Activated naive CD4-positive, alpha-beta T cell treated with anti-CD3 and anti-CD28 coated beads, Interleukin-2, amount 10 ng/mL, durations not matched to agents 7 days and 5 days (primary cell): ENCODE measurements at places on chromosomes 4 and X.

- no peak for DNase-seq
These were observed 2.8 kb downstream of the SORCS2 start for GRCh38 chr4:7195141-7195515.

GRCh38 chr4:56310401-56311125 lies 76.7 kb downstream of the AASDH start:
- DNase-seq = no peak

DNA sequence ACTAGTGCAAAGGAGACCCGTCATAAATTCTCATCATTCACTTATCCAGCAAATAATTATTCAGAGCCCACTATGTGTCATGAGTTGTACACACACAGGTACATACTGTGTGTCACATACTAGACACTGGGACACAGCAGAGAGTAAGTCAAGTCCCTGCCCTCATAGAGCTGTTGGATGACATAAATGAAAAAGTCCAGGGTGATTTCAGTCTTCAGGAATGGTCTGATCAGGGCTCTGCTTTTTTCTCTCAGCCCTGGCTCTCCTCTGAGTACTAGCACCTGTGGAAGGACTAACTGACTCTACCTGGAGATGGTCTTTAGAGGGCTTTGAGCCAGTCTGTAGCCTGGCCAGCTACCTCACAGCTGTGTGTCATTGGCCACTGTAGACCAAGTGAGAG lies 198.0 kb upstream of the LEF1 start:
- DNase-seq = no peak

DNA sequence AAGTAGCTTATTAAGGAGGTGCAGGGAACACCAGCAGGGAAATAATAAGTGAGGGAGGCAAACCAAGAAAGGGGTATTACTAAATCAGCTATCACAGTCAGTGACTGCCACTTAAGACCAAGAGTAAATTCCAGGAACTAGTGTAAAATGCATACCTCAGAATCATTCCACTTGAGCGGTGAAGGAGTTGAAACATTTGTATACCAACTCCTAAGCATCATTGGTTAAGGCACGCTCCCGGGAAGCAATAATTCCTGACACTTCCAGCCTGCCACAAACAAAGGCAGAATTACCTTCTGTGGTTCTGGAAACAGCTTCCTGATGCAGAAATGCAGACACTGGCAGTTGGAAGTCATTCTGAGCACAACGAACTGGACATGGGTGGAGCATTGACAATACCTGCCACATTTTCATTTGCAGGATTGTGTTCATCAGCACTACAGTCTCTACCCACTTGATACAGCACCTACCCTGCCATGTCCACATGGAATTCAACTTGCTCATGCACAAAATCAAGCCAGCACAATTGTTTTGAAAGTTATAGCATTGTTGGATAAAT lies 82.1 kb downstream of the PPP1R2C start:
- no peak for DNase-seq

DNA sequence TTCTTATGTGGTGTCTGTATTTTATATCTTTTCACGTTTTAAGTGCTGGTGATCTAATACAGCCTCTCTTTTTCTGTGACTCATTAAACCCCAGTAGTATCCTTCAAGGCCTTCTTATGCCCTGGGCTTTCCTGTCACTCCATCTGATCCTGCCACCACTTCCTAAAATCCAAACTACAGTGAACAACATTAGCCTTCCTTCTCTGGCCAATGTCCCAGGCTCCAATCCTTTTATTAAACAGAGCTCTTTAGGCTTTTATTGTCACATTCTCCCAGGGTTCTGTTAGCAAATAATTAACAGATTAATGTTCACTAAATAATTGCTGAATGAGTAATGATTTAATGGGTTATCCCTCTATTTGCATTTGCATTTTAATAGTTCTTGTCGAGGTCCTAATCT lies 47.9 kb upstream of the ITM2A start:
- no peak for DNase-seq

DNA sequence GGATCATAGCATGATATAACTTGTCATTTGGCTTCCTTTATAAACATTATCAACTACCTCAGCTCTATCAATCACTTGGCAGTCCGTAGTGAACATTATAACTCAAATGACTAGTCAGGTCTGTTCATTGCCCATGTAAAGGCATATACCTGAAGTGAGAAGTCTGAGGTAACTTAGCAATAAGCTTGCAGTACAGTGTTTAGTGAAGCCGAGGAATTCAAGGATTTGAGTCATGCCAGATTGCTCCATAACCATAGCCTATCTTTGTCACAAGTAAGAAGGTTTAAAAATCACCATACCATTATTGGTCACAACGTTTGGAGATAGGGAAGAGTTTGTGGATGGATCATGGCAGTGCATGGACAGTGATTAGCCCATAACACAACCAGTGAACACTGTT lies 41.6 kb downstream of the AR start:
- no peak for DNase-seq

GRCh38 chr4:20253735-20254409 lies 2.2 kb downstream of the SLIT2 start:
- DNase-seq = no peak

DNA sequence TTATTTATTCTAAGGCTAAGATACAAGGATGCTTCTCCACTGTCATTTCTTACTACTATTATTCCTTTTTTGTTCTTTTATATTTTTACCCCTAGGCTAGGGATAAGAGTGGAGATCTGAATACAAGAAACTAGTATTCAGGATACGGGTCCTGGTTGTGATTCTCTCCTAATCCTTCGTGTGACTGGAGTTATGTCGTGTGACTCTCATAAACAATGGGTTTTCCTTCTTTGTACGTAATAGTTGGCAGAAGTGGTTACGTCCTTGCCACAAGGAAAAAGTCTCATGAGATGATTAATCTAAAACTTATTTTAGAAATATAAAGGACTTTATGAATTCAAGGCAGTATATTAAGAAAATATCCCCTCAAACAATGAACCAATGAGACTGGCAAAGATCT lies 497.2 kb upstream of the FAM241A start:
- DNase-seq = no peak
